NCI-H1436 (cell line): ENCODE measurements at places on chromosomes 5 and 9.

GRCh38 chr9:70881333-70881732 lies 240.1 kb downstream of the TRPM3 start:
- DNase-seq, result no peak

DNA sequence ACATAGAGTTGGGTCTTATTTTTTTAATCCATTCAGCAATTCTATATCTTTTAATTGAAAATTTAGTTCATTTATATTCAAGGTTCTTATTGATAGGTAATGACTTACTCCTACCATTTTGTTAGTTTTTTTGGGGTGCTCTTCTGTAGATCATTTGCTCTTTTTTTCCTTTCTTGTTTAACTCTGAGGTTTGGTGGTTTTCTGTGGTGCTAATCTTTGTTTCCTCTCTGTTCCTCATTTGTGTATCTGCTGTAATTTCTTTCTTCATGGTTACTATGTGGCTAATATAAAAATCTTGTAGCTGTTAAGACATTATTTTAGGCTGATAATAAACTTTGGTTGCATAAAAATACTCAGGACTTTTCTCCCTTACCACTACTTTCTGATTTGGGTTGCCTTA lies 181.6 kb upstream of the DMRTA1 start:
- no peak for DNase-seq

DNA sequence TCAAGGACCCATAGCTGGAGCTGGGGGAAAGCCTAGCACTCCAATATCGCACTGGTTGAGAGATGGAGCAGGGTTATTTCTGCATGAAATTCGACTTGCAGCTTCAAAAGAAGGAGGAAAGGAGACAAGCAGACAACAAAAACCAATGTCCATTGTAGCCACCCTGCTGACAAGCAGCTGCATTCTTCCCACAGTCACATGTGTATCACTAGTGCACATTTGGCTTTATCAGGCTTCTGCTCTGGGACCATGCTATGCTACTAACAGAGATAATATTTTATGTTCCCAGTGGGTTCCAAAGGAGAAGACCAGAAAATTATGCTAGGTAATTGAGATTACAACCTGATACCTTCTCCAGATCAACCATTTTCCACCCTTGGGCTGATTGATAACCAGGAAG lies 59.7 kb downstream of the MFAP3 start:
- no peak for DNase-seq

DNA sequence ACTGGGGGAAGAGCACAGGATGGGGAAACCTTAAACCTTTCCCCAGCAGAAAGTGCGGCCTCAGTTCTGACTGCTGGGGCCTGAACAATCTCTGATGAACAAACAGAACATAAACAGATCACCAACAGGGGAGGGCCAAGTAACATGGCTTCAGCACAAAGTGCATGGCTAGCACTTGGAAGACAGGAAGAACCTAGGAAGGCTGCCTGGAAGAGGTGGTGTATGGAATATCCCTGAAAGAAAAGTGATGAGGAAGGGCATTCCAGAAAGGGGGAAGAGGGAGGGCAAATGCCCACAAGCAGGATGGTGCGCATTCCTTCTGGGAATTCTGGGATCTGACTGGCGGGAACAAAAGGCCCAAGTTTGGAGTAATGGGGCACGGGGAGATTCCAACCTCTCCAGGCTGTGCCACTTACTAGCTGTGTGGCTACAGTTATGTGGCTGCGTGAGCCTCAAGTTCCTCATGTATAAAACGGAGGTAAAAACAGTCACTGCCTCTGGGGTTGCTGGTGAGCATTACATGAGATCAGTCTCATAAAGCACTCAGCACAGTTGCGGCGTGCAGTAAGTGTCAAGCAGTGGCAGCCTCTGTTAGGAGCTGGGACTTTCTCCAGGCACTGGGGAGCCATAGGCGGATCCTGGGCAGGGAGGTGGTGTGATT lies 1.6 kb downstream of the PDGFRB start:
- DNase-seq, result no peak

- DNase-seq, result no peak
Observed at GRCh38 chr9:134895908-134896833, 15.6 kb downstream of the FCN2 start.

GRCh38 chr5:4065472-4066320 lies 470.1 kb downstream of the IRX1 start:
- DNase-seq, result no peak

DNA sequence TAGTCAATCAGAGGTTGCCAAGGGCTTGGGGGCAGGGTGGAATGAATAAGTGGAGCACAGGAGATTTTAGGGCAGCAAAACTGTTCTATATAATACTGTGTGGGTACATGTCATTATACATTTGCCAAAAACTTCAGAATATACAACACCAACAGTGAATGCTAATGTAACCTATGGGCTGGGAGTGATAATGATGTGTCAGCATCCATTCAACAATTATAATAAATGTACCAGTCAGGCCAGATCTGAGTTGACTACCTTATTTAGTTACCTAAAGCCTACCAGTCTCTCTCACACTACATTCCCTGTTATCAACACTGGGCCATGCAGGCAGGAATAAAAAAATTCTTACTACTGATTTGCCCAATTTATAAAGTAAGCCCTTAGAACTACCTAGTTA lies 884.5 kb downstream of the TLE1 start:
- no peak for DNase-seq

- no peak for DNase-seq
Observed at GRCh38 chr5:128052780-128053179, 30.8 kb upstream of the SLC12A2 start.

DNA sequence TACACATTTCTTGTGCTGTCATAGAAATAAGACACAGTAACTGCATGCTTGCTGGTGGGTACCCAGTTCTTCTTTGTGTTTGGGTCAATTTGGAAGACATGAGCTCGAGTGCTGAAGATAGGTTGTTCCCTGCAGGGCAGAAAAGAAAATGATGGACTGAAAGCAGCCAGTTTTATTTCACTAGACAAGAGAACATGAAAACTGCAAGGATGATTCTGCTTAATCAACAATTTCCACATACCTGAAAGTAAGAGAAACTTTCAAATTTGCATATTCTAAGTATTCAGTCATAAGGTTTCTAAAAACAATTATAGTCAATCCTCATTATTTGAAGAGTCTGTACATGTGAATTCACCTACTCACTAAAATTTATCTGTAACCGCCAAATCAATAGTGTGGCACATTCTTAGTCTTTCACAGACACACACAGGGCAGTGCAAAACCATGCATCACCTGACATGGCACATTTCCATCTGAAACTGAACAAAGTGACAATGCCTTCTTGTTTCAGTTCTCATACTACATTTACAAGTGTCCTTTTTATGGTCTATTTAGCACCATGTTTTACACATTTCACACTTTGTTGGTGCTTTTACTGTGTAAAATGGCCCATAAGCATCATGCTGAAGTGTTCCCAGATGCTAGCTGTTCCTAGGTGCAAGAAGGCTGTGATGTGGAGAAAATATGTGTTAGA lies 56.9 kb downstream of the HOMER1 start:
- DNase-seq, result no peak

DNA sequence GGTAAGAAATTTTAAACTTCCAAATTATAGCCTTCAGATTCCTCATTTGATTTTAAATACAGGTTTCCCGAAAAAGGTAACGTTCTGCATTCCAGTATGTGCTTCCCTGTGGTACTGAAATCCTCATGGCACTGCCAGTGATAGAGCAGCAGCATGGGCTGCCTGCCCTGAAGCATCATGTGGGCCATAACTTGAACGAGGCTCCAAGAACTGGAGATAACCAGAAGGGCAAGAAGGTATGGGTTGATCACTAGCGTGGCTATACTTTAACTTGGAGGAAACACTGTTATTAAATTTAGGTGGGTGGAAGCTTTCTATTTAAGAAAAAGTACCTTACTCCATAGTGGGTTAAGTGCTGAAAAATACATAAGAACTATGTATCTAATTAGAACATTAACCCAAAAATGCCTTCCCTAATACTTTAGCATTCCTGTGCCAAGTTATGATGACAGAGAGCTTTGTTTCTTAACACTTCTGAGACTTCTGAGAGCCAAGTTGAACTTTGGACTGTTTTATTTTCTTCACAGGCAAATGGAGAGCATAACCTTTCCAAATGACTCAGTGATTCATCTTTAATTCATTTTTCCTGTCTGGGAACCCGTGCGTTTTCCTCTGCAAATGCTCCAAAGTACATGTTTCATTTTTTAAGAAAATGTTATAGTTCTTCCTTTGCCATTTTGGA lies 191.5 kb upstream of the GNA14 start:
- no peak for DNase-seq

- DNase-seq, result no peak
Observed at GRCh38 chr9:79431019-79431679, 140.6 kb upstream of the TLE4 start.

DNA sequence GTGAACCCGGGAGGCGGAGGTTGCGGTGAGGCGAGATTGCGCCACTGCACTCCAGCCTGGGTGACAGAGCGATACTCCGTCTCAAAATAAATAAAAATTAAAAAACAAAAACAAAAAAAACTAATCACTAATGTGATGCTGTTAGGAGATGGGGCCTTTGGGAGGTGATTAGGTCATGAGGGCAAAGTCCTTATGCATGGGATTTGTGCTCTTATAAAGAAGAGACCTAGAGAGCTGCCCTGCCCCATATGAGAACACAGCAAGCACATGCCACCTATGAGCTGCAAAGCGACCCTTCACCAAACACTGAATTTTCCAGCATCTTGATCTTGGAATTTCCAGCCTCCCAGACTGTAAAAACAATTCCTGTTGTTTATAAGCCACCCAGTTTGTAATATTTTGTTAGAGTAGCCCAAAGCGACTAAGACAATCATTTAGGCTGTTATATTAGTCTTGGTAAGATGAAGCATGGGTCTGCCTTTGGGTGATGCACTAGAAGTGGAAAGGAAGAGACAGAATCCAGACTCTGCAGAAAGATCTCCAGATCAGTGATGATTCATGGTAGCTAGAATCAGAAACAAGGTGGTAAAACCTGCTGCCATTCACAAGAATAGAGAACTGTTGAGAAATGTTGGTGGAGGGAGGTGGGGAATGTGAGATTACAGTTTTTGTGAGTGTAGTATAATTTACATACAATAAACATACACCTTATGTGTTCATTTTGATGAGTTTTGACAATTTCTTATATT lies 26.2 kb downstream of the GPR21 start:
- no peak for DNase-seq

GRCh38 chr5:14351086-14351661 lies 208.0 kb downstream of the TRIO start:
- no peak for DNase-seq

GRCh38 chr9:128108269-128109049 lies 19.1 kb downstream of the PTGES2 start:
- no peak for DNase-seq

DNA sequence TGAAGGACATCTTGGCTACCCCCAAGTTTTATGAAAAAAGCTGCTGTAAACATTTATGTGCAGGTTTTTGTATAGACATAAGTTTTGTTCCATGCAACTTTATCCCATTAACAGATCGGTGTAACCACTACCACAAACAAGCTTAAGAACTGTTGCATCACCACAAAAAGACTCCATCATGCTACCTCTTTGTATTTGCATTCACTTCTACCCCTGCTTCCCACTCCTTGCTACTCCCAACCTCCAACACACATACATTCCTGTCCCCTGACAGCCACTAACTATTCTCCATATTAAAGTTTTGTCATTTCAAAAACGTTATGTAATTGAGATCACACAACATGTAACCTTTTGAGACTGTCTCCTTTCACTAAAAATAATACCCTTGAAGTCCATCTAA lies 57.8 kb upstream of the LHFPL2 start:
- DNase-seq, result no peak

- no peak for DNase-seq
Observed at GRCh38 chr5:129951039-129951438, 46.8 kb downstream of the CHSY3 start.

DNA sequence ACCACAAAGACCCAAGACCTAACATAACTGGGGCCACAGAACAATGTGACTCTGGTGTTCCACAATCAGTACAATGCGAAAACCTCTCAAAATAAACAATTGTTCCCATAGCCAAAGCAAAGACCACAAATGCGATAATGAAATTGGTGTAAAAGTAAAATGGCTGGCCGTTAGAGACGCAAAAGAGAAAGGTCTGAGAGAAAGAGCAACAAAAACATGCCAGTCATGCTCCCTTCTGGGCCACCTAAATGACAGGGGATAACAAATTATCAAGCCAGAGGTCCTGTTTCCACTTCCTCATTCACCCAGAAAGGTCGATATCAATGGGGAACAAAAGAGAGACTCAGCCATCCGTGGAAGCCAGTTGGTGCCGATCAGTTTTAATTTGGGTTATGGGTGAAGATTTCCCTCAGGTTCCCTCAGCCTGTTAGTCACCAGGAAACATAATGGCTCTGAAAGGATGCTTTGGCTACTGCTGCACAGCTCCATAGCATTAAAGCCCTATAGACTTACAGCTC lies 9.2 kb upstream of the CFAP95 start:
- no peak for DNase-seq

- no peak for DNase-seq
Observed at GRCh38 chr9:15287309-15287708, 19.7 kb downstream of the TTC39B start.

DNA sequence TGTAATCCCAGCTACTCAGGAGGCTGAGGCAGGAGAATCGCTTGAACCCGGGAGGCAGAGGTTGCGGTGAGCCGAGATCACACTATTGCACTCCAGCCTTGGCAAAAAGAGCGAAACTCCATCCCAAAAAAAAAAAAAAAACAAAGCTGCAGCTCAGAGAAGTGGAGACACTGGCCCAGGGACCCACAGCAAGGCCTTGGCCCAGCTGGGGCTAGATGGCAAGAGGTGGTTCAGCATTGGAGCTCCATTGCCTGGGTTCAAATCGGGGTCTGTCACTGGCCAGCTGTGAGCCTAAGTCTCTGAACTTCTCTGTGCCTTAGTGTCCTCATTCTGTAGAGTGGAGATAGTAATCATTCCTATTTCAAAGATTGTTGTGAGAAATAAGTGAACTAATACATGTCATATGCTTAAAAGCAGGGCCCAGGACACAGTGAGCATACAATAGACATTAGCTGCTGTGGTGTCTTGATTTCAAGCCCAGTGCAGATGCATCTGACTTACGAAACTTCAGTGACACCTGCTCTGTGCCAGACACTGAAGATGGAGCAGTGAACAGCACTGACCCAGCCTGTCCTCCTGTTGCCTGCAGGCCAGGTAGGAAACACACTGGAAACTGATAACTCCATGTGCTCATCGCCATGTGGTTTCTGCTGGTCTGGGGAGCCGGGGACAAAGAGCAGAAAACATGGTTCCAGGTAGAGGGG lies 127.7 kb downstream of the C9orf50 start:
- DNase-seq, result no peak

- no peak for DNase-seq
Observed at GRCh38 chr5:110899566-110900412, 161.0 kb downstream of the SLC25A46 start.

GRCh38 chr5:179618923-179619554 lies 4.4 kb downstream of the HNRNPH1 start:
- DNase-seq, result no peak
